ENCODE measurements at places on chromosomes 4 and X. TPM values are rescaled to one million over a fixed set of nuclear protein-coding genes. Genes with fewer than 3 reads are reported as not detected.

The SLC9B1 gene
- 1.5 TPM for polyA plus RNA-seq

The STATH gene
- not detected for polyA plus RNA-seq

The PRR32 gene
- 159 TPM for polyA plus RNA-seq

The PROM1 gene
- 44.5 TPM for polyA plus RNA-seq

DNA sequence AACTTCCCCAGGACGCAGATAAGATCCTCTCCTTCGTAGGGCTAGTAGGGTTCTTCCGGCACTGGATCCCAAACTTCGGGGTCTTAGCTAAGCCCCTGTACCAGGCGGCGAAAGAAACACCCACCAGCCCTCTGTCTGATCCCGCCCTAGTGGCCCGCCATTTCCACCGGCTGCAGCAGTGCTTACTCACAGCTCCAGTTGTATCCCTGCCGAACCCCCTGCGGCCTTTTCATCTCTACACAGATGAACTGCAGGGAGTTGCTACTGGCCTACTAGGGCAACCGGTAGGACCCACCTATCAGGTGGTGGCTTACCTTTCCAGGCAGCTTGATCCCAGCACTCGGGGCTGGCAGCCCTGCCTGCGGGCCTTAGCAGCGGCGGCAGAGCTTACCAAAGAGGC, 961.2 kb downstream of the RPA4 start:
- no peak for DNase-seq

GRCh38 chrX:43861750-43862149, 20.5 kb downstream of the MAOB start:
- DNase-seq: no peak

GRCh38 chr4:177251237-177251636, 58.4 kb upstream of the NEIL3 start:
- no peak for DNase-seq

GRCh38 chr4:166987026-166987425, 247.3 kb downstream of the SPOCK3 start:
- DNase-seq: no peak

GRCh38 chr4:168739886-168740285, 243.0 kb downstream of the PALLD start:
- peak; percentile 25 for DNase-seq

DNA sequence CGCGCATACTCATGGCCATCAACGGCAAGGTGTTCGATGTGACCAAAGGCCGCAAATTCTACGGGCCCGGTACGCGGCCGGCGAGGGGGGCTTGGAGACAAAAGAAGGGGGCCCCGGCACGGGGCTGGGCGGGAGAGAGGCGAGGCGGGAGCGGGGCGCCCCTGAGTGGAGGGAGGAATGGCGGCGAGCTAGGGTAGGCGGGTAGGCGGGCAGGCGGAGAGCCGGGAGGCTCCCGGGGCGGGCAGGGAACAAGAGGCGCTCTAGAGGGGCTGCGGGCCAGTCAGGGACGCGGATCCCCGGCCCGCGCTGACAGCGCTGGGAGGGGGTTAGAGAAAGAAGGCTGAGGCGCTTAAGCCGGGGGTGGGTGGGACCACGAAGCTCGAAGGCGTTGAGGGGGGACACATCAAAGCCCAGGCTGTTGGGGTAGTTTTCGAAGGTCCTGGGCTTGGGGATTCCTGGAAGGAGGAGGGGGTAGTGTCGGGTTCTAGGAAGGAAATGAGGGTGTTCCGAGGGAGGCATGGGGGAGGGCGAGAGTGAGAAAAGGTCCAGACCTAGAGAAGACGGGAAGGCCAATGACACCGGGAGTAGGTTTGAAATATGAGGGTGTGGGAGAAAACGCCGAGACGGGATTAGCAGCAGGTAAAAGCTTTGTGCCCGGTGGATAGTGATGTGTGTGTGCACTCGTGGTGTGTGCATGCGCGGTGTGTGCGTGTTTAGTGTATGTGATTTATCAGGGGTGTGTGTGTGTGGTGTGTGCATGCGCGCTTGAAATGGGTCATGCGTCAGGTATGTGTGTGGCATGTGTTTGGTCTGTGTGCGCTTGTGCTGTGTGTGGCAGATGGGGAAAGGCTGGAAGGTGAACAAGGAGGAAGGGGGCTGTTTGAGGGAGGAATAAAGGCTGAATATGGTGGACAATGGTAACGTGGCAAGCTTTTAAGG, 807 bp downstream of the PGRMC1 start:
- DNase-seq: peak; percentile 60

DNA sequence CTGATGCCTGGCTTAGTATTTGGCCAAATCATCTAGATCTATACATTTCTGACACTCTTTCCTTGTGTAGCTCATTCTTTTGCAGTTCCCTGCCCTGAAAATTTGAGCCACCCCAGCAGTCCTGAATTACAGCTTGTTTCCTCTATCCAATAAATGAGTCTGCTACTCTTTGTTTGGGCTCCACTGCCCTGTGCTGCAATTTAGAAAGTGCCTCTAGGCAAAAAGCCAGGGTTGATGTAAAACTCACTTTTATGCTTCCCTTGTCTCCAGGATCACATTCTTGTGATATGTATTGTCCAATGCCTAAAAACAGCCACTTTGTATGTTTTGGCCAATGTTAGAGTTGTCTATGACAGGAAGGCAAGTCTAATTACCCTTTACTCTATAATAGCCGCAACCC, 101.7 kb upstream of the MAP3K15 start:
- DNase-seq: no peak

GRCh38 chr4:149277705-149278104, 537.9 kb downstream of the IQCM start:
- DNase-seq: peak; percentile 81

GRCh38 chr4:118712872-118713271, 27.7 kb downstream of the METTL14 start:
- DNase-seq: no peak

DNA sequence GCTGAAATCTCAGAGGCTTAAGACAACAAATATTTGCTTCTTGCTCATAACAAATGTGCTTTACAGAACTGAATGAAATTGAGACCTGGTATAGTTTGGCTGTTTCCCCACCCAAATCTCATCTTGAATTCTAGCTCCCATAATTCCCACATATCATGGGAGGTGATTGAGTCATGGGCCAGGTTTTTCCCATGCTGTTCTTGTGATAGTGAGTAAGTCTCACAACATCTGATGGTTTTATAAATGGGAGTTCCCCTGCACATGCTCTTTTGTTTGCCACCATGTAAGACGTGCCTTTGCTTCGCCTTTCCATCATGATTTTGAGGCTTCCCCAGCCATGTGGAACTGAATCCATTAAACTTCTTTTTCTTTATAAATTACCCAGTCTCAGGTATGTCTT, 221.1 kb upstream of the DIPK2B start:
- DNase-seq: no peak

GRCh38 chr4:89483833-89484232, 176.2 kb upstream of the GPRIN3 start:
- no peak for DNase-seq
